RWPE1 (cell line): ENCODE measurements at places on chromosomes 5 and 9.

DNA sequence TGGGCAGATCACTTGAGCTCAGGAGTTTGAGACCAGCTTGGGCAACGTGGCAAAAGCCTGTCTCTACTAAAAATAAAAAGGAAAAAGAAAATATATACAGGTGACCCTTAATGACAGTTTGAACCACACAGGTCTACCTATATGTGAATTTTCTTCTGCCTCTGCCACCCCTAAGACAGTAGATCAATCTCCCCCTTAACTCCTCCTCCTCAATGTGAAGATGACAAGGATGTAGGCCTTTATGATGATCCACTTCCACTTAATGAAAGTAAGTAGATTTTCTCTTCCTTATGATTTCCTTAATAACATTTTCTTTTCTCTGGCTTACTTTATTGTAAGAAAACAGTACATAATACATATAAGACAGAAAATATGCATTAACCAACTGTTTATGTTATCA is 3.4 kb downstream of the AKNA start:
- no peak for DNase-seq

DNA sequence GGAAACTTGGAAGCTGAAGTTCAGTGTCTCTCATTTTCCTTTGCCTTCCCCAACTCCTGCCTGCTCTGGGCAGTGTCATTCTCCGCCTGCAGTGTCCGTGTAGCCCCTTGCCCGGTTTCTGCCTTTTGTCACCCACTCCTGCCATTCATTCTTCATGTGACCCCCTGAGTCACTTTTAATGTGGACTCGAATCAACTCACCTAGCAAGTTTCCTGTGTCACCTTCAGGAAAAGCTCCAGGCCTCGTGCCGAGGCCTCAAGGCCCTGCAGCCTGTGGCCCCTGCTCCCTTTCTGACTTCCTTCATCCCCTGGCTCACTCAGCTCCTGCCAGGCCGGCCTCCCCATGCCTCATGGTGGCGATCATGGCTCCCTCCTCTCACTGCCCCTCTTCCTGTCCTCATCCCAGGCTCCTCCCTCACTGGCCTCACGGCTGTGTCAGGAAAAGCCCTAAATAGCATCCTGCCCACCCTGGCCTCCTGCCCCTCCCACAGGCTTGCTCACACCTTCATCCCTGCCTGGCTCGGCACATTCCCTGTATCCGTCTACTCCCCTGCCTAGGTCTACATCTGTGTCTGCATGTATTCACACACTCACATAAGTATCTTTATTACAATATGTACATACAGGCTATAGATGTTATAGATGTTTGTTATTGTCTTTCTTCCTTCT is 294.9 kb downstream of the MED10 start:
- no peak for DNase-seq

DNA sequence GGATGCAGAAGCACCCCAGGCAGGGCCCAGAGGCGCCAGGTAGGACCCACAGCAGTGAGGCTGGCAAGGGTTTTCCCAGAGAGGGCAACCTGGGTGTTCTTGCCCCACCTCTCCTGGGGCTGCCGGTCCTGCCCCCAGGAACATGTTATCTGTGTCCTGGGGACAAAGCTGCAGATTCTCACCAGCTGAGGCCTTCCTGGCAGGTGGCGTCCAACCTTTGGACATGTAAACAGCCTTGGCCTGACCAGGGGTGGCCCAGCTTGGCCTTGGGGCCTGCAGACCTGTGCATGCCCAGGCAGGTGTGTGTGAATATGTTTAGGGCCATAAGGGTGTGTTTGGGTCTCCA is 101.8 kb upstream of the LARP1 start:
- DNase-seq: no peak

DNA sequence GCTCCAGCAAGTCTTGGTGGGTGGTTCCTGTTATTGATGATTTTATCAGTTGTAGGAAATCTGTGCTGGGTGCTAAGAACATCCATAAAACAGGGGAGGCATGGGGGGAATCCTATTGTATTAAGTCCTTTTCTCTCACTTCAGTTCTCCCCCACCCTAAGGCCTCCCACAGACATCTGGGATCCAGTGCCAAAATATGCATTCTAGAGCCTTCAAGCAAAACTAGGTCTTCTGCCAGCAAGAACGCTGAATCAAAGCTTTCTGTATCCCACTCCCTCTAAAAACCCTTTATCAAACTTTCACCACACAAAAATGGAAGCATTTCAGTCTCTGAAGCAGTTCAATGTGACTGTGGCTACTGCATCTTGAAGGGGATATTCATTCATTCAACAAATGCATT is 281.9 kb downstream of the GAS1 start:
- no peak for DNase-seq

DNA sequence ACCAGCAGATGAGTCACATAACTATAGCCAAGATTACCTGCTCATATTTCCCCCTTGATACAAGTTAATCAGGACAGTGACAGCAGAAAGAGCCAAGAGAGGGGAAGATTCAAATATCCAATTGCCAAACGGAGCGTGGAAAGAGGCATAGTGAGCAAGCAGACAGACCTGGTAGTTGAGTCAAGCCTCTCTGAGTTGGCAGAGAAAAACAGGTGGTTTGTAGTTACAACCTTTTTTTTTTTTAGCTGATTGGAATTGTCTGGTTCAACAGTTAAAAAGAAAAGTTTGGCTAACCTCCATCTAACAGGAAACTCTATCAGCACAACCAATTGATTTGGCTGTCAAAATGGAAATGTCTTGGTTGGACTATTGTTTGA is 272.1 kb downstream of the TLE1 start:
- no peak for DNase-seq

DNA sequence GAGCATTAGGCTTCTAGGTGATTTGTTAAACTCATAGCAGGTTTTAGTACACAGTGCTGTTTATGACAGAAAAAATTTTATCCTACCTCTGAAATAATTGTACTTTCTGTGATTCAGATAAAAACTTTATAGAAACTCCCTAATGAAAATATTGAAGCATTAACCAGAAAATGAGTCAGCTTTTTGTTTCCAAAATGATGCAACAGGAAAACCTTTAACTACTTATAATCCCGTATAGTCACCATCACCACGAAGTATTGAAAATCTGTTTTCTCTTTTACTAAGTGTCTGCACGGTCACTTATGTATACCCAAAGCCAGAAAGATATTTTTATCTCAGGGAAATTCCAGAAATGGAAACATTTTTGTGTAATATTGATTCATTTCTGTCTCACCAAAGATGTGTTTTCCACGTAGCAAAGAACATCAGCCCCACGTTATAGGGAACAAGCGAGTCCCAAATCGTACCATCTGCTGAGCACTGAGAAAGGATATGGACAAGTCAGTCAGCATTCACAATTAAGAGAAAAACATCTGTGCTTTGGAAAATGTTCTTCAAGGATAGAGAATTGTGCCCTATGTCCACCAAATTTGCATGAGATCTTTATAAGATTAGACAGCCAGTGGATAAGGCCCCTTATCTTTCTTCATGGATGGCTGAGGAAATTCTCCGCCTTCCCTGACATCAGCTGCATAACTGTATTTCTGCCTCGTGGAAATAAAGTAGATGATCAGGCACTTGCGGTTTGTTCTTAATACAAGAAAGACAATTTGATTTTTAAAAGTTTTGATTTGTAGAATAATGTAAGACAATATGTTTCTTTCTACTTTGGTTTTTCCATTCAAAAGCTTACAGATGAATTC is 41.9 kb downstream of the TNFAIP8 start:
- peak; percentile 73 for DNase-seq

DNA sequence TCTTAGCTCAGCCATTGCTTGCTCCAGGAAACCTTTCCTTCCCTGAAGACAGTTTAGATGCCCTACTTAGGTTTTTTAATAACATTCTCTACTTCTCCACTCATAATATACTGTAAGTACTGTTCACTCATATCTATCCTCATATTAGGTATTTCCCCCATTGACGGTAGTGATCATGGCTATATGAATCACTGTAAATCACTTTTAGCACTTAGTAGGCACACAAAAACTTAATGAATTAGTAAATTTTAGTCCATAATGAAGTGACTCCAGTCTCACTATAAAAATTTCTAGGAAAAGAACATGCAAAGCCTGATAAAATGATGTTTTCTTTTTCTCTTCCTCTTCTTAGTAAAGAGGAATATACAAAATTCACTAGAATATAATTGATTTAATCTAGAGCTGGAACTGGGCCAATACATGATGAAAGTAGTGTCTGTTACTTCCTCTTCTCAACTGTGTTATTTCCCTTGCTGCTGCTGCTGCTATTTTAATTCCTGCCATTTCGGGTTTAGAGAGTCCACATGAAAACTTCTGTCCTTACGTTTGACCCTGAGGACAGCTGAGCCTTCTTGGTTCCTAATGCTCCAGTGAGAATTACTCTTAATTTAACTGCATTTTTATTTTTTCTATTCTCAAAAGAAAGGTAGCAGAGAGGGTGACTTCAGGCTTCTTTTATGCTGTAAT is 73.5 kb downstream of the LNPEP start:
- no peak for DNase-seq

GRCh38 chr5:167020418-167020817 is 1271.0 kb upstream of the WWC1 start:
- DNase-seq: no peak
